GM23338 (cell line): ENCODE measurements at places on chromosomes 16 and 17. TPM values are rescaled to one million over a fixed set of nuclear protein-coding genes. Genes with fewer than 3 reads are reported as not detected.

GRCh38 chr17:40032322-40033320, 17.4 kb downstream of the CSF3 start:
- no peak for DNase-seq

DNA sequence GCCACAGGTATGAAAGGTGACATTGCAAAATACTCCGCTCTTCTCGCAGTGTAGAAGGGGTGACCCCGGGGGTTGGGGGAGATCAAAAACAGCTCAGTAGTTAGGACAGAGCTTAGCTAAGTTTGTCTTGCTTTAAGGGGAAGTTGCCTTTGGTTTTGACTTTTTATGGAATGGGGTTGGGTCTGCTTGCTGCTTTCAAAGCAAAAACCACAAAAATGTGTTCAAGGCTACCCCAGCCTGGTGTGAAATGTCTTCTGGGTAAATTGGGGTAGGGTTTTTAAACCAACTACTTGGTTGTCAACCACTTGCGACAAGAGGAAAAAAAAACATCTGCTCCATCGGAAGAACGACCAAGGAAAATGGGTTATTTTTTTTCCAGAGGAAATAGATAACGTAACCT, 6.2 kb downstream of the FUS start:
- DNase-seq = no peak

DNA sequence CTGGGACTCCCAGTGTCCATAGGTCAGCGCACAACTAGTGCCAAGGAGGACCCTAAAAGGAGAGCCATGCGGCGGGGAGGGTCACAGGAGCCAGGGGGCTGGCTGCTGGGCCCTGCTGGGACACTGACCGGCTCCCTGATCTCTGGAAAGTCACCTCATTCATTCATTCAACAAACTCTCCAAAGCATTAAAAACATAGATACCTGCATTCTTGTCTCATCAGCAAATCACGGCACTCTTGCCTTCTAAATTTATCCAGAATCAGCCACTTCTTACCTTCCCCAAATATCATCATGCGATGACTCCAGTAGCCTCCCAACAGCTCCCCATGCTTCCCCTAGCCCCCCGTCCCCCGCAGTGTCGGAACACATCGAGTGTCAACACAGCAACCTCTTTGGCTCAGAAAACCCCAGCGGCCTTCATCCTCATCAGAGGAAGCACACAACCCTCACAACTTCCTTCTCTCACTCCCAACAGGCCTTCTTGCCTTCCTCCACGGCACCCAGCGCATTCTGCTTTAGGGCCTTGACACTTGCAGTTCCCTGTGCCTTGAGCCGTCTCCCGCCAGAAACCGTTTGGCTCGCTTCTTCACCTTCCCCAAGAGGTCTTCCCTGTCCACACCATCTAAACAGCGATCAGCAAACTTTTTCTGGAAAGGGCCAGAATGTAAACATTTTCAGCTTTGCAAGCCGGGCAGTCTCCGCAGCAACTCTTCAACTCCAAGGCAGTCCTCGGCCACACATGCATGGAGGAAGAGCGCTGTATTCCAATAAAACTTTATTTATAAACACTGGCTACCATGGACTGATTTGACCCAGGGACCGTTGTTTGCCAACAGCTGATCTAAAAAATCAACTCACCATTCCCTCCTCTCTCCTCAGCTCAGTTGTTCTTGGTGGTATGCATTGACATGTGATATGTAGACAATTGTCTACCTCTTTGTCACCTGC, 119.5 kb upstream of the TNRC6C start:
- DNase-seq = no peak

DNA sequence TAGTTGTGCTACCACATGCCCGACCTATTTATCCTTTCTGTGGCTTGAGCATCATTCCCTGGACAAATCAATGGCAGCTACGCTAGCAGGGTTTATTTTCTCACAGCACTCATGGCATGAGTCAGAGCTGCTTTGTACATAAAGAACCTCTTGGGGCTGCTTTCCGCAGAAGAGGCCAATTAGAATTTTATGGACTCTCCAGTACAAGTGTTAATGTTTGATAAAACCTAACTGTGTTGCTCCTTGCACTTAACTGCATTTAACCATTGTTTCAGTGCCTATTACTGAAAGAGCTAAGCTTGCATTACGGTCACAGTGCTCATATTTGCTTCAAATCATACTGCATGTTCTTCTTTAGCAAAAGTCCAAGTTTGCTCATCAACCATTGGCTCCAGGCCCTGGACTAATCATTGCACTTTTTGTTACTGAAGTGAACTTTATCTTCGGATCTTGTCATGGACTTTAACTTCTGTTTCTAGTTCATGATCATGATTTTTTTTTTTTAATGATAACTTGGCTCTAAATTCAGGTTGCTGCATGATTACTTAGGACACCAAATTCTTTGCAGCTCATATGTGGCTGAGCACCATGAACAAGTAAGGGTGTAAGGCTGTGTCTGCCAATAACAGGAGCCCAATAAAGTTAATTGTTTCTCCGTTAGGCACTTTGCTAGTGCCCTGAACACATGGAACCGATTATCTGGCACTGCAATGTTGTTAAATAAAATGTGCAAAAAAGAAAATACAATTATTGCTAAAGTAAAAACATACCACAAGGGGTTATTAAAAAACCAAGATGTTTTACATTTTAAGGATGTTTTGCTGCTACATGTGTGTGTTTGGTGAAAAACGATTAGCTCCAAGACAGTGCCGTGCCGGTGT, 492.2 kb downstream of the KCNJ2 start:
- DNase-seq = no peak

DNA sequence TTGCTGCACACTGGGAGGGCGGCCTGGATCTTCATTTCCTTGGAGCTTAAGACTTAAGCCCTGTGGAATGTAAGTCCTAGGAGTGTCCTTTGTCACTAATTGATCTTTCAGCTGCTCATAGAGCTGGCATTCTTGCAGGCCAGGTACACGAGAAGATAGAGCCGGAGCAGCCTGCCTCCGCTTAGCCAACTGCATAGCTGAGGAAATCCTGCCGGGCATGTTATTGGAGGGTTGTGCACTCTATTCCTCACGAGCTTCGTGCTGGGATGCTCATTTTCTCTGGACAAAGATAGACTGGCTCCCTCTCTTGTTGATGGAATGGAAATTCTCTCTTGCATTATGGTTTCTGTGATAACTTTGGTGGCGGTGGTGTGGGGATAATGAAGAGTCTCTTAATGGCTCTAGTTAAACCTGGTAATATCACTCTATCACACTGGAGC, 76.9 kb downstream of the RPA1 start:
- peak; percentile 45 for DNase-seq

GRCh38 chr16:69886726-69887125, 64.4 kb upstream of the CLEC18A start:
- DNase-seq = no peak

GRCh38 chr17:57740235-57740528, 4.9 kb downstream of the CCDC182 start:
- no peak for DNase-seq

The TBC1D3I gene
- 0.62 TPM in 1 of 2 replicates, not detected in the other for total RNA-seq

DNA sequence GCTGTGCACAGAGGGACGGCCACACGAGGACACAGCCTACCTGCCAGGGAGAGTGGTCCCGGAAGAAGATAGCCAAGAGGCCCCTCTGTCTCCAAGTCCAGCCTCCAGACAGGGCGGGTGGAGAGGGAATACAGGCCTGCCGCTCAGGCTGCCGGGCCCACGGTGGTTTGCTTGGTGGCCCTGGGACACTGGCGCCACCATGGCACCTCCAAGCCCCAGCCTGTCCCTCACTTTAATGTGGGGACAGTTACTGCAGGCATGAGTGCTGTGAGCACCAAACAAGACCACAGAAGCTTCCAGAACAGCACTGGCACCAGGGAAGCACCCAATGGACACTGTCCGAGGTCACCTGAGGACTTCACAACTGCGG, 22.0 kb upstream of the CHMP6 start:
- DNase-seq = no peak

DNA sequence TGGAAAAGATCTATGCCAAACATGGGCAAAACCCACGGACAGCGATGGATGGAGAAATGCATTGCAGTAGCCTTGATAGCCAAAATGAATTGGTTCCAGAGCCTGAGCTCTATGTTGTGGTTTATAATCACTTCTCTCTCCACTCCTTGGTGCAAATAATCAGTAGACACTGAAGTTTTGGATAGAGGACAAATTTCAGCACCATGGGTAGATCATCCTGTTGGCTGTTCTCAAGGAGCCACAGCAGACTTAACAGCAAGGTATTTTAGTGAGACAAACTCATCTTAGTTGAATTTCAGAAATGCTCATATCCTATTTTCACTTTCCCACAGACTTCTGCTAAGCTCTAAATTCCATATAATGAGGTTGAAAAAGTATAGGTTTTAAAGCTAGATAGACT, 88.3 kb upstream of the CCL1 start:
- peak; percentile 10 for DNase-seq
